ENCODE measurements at places on chromosomes 1 and 21.
A peak's percentile ranks its signal among the peaks of the same experiment; 100 is the strongest.

GRCh38 chr1:206842854-206843253 is 22.6 kb upstream of the IL20 start:
- no peak for DNase-seq

GRCh38 chr1:36157115-36157903 is 1.3 kb downstream of the MAP7D1 start:
- DNase-seq: no peak

- DNase-seq: no peak
These were observed 2.8 kb upstream of the ABCG1 start for GRCh38 chr21:42215942-42216725.

GRCh38 chr1:12021616-12022015 is 2.3 kb downstream of the MIIP start:
- DNase-seq: no peak

DNA sequence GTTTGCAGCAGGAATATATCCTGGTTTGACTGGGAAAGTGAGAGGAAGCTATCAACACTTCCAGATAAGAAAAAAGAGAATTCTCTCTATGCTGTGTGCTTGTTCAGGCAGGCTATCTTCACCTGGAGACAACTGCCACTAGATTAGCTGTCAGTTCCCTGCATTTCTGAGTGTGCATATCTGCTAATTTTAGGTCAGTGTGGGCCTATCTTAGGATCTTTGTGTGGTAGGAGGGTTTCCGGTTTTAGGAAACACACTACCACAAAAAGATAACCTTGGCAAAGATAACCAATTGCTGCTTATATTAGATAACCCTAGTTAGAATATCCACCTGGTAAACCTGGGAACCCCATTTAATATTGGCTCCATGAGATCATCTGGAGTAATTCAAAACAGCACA is 22.5 kb upstream of the GBP5 start:
- no peak for DNase-seq

DNA sequence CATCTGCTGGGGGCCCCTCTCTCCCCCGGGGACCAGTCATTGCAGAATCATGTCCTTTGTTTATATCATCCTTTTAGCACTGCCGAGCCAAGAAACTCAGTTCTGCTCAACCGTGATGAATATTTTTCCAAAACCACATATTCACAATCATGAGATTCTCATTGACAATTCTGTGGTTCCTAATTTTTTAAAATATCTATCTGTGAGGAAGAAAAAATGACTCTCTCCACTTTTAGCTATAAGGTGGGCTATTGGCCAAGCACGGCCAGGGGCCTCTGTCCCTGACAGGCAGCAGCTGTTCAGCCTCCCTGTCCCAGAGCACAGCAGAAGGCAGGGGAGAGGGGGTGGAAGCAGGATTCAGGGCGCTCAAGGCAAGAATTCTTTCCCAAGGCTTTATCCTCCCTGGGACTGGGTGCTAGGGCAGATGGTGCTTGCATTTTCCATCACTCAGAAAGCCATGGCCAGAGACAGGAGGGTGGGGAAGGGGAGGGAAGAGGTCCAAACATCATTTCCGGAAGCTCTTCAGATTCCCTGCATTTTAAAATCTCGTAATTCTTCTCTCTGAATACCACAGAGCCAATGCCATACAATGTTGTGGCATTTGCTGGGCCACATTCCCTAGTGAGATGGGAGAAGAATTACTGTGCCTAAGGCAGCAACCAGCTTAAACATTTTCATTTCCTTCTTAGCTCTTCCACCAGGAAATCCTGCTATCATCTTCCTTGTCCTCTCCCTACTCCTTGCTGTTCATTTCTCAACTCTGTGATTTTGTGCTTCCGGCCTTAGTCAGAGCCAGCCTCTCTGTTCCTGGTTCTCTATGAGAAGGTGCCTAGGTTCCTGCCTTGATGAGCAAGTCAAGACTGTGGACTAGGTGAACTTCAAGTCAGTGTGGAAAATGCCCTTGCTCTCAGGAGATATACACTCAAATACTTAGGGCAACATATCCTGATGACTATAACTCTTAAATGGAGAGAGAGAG is 60.3 kb downstream of the KCNJ6 start:
- peak; percentile 69 for DNase-seq

DNA sequence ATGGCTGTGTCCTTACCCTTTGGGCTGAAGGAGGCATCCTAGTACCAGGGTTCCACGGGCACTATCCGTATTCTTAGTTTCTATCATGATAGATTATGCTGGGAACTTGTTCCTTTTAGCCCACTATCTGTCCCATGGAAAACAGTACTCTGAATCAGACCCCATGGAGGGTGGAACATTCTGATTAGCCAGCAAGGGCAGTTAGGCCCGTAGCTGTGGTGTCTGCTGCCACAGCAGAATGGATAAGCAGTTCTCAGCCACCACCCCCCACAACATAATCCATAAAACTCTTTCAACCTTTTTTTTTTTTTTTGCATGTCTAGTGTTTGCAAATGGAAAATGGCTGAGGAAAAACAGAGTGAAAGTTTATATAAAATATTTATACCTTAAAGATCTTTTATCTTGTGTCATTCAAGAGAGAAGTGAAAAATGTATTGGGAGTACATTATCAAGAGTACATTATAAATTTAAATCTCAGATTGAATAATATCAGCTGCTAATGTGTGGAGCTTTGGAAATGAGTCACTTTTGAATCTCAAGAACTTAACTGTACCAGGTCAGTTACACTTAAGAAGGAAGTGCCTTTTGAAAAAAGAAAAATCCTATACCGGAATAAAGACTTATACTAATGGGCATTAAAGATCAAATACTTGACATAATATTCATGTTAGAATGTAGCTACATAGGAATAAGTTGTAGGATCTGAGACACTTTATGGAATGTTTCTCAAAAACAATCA is 80.3 kb downstream of the NFIA start:
- no peak for DNase-seq

DNA sequence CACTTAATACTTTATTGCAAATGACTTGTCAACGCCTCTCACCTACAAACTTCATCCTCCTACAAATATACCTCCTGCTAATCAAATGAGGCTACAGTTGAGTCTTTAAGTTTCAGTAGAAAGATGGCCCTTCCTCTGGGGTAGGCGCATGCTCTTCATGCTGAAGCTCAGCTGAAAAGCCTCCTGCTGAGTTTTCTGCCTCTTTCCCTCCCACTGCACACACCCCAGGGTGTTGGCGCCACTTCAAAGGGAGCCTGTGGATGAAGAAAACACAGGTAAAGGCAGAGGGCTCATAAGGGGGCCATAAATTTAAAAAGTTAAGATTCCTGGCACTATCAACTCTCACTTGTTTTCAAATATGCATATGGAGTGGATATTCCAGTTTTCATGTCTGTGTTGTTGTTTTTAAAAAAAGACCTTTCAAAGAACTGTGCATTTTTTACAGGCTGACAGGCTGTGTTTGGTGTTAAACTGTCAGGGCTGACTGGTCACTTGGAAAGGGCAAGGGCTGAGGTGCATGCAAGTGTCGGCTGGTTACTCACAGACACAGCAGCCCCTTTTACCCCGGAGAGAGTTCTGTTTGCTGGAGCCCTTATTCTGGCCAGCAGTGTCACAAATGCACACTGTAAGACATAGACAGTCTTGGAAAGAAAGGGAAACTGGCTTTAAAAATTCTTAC is 42.9 kb upstream of the LGALS8 start:
- DNase-seq: no peak

- no peak for DNase-seq
These were observed 245.3 kb downstream of the CTH start for GRCh38 chr1:70656361-70656760.

- no peak for DNase-seq
These were observed 335.0 kb upstream of the GREM2 start for GRCh38 chr1:240946926-240947325.

DNA sequence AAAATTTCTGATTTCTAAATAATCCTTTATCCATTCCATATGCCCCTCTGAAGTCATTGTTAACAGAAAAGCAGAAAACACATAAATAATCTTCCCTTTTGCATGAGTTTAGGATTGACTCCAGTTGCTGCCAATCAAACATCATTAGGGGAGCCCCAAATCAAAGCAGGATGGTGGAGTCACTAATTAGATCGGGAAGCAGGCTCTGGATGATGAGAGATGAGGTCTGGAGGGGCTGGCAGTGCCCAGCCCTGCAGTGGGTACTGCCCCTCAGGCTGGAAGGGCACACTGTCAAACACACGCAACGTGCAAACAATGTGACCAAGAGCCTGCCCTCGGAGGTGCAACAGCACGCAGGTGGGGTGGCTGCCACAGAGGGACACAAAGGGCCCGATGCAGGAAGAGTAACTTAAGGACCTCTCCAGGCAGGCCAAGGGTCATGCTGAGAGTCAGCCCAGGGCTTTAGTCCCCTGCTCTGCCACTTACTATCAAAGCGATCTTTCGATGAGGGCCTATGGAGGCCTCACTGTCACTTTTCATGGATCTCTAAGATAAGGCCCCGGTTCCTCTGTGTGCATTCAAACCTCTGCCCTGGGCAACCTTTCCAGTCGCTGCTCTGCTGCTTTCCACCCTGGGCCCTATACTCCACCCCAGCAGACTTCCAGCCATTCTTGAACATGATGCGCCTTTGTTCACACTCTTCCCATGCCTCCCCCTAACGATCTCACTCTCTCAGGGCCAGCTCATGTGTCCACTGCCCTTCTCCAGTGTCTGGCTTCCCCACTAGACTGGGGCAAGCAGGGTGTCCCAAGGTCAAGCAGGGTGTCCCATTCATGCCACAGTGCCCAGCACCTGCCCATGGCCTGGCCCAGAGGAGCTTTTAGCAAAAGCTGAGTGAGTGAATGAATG is 98.9 kb downstream of the DMRTB1 start:
- no peak for DNase-seq

GRCh38 chr1:206890125-206891060 is 6.8 kb upstream of the IL24 start:
- peak; percentile 92 for DNase-seq

- DNase-seq: no peak
These were observed 125.4 kb downstream of the TBX19 start for GRCh38 chr1:168405906-168406549.

GRCh38 chr21:41678924-41679318 is 87.9 kb downstream of the RIPK4 start:
- peak; percentile 96 for DNase-seq

DNA sequence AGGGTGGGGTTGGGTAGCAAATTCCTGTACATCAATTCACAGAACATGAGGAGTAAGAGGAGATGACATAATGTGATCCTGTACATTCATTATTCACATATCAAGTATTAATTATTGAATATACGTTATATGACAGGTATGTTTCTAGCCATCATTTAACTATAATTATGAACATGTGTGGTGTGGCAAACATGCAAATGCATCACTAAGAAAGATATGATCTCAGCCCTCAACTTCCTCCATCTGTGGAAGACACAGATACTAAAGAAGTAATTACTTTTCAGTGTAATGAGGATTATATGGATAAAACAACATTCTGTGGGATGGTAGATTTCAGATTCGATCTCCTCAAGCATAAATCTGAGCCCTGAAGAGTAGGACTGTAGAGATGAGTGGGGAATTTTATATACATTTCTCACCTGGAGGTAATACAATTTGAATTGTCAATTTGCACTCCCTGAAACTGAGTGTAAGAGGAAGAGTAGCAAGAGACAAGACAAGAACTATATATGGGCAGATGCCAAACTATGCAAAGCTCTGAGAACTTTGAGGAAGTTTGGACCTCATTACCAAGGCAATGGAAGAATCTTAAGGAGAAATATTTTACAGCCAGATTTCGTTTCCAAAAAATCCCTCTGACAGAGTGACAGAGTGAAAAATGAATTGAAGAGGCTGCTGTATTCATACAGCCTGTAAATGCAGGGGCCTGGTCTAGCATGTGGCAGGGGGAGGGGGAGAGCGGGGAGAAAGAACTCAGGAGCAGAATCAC is 275.5 kb downstream of the TPR start:
- DNase-seq: no peak

DNA sequence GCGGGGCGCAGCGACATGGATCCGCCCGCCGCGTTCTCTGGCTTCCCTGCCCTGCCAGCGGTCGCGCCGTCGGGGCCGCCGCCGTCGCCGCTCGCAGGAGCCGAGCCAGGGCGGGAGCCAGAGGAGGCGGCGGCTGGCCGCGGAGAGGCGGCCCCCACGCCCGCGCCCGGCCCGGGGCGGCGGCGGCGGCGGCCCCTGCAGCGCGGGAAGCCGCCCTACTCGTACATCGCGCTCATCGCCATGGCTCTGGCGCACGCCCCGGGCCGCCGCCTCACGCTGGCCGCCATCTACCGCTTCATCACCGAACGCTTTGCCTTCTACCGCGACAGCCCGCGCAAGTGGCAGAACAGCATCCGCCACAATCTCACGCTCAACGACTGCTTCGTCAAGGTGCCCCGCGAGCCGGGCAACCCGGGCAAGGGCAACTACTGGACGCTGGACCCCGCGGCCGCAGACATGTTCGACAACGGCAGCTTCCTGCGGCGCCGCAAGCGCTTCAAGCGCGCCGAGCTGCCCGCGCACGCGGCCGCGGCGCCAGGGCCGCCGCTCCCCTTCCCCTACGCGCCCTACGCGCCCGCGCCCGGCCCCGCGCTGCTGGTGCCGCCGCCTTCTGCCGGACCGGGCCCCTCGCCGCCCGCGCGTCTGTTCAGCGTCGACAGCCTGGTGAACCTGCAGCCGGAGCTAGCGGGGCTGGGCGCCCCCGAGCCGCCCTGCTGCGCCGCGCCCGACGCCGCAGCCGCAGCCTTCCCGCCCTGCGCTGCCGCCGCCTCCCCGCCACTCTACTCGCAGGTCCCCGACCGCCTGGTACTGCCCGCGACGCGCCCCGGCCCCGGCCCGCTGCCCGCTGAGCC is 459 bp downstream of the FOXE3 start:
- no peak for DNase-seq

DNA sequence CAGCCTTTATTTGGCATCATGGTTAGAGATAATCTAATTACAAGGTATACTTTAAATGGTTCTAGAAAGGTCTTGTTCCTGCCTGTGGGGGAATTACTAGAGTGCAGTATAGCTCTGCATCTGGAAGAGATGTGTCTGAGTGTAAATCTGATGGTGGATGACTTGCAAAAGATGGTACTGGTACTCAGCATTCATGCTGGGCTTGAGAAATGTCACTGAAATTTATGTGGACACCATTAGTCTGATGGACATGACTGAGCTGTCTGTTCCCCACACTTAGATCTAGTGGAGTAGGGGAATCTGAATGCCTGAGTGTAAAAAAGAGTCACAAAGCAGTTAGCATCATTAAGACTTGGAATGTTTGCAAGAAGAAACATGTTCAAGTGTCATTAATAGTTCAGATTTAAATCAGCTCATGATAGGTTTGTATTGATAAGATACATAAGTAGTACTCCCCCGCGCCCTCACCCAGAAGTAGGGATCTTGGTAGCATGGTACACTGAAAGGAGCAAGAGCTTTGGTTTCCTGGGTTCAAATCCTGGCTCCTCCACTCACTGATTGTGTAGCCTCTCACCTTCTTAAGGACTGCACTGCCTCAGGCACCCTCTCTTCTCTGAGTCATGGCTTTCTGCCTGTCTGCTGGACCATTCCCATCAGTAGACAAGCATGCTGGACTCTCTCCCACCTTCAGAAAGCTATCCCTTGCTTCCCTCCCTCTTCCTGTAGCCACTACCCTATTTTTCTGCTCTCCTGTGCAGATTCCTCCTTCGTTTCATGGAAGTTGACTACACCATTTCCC is 292.9 kb downstream of the NFIA start:
- no peak for DNase-seq

All from GM04503 (cell line).